ENCODE measurements at places on chromosomes 2 and 18.

DNA sequence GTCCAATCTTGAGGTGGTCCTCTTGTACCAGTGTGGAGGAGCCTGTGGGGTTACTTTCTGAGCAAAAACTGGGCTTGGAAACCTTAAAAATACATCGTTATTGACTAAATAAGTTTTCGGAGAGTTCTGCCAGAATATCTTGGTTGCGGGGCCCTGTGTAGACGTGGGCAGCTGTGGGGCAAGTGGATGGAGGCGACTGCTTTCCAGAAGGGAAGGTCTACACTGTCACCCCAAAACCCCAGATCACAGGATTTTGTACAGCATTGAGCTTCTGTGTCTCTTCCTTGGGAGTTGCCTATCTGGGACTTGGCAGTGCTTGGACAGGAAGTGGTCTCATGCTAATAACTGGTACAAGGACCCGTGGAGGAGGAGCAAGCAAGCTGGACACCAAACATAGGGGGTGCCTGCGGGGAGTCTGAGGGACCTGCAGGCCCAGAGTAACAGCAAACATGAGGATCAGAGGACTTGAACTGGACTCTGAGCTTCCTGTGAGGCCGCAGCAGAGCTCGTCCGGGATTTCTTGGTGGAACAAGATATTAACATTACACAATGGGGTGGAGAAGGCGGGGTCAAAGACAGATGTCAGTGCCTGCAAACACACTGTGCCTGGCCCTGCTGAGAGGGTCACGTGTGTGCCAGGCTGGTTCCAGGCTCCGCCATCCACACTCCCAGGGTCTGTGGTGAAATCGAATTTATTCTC, 48.0 kb upstream of the CTLA4 start:
- DNase-seq = peak; percentile 73

- no peak for DNase-seq
Measured at GRCh38 chr18:23966909-23967308, 47.6 kb upstream of the TTC39C start.

DNA sequence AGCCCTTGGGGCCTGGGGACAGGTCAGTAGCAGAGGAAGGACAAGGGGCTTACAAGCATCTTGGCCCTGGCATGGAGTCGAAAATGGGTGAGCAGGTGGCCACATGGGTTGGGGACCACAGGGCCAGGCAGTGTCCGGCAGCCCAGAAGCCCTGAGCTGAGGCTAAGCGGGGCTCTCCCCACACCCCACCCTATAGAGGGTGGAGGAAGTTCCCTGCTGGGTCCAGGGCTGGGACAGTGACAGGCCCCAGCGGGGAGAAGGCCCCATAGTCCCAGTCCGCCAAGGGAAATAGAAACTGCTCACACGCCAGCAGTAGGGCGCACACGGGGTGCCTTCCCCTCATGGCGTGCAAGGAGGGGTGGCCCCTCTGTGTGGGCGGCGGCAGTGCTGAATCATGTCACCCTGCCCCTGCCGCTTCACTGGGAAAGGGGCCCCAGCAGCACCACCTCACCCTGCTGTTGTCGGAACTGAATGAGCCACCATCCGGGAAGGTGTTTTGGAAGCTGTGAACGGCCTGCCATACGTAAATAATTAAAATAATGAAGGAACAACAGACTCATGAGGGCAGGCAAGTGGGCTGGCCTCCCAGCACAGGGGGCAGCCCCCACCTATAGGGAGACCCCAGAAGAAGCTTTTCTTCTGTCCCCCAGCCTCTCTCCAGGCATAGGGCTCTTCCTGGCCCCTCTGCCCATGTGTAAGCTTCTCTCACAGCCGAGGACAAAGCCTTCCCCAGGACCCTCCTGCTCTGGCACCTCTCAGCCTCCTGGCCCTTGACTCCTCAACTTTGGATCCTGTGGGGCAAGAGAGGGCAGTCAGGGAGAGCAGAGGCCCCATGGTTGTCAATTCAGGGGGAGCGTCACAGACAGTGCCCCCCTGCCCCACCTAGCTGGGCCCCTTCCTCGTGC, 12.7 kb upstream of the DUSP2 start:
- DNase-seq = no peak

DNA sequence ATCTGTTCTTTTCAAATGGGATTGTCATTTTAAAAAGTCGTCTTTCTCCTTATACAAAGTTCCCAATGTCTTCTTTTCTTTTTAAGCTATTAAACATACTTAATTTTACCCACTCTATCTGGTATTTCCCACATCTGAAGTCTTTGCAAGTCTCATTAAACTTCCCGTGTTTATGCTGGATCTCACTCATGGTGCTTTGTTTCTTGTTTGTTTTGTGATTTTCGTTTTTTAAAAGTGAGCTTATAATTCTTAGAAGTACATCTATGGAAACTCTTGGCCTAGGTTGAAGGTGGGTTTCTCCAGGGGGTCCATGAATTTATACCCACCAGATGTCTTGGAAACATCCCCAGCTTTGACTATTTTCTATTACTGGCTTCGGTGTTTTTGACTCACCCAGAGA, 208.0 kb downstream of the FAM210A start:
- no peak for DNase-seq

DNA sequence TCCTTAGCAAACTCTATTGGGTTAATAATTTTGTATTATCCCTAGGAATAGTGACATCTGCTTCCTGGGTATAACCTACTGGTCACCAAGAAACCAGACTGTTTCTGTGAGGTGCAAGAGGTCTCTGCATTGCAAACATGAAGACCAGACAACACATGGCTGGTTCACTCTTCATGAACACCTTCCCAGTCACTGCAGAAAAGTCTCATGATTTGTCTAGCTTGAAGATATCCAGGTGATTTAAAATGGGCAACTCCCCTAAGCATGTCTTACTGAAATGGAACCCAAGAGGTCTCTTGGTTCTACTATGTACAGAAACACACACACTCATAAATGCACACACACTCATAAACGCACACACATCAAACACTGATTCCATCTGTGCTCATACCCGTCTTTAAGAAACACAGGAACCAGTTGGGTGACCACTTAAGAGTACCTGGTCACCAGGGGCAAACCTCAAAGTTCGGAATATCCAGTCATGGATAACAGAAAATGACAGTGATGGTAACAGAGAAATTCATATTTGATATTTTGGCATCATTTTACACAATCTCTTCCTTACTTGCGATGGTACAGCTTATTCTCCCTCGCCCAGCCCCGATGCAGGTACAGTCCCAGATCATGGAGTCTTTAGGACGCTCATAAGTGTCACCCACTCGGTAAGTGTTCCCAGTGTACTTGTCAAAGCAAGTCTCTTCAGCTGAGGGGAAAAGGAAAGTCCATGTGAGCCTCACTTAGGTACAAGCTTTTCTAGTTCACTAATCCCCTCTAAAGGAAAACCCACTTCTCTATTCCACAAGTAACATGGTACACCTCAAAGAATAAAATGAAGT, 2.9 kb downstream of the FN1 start:
- no peak for DNase-seq

GRCh38 chr2:136238286-136239078, 120.5 kb upstream of the CXCR4 start:
- no peak for DNase-seq

Data from mucosa of gallbladder (tissue), 1 donor.